ENCODE measurements at places on chromosomes 7 and 10. TPM values are rescaled to one million over a fixed set of nuclear protein-coding genes. Genes with fewer than 3 reads are reported as not detected.

The GPR26 gene
- total RNA-seq = not detected

GRCh38 chr7:128811631-128812430 lies 18.4 kb upstream of the FLNC start:
- H3K4me1 ChIP-seq = peaks cover 12% of the 10 kb centered on the region
- no peak overlapping the region for H3K27ac ChIP-seq
- peaks cover 8% of the 10 kb centered on the region for H3K36me3 ChIP-seq

The TMEM72 gene
- not detected for total RNA-seq

DNA sequence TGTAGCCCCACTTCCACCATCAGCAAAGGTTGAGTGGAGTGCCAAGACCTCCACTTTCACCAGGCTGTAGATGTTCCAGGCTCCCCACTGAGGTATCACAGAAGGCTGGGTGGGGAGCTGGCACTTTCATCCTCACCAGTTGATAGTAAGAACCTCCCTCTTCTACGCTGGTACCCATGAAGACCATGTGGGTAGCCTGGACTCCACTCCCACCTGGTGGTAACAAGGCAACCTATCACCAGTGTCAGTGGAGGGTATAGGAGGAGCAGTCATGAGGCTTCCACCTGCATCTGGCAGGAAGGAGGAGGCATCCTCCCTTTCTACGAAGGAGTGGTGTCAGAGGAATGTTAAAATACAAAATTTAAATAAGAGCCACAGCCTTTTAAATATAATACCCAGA lies 4.4 kb downstream of the SMIM30 start:
- H3K4me1 ChIP-seq = no peaks in the 10 kb centered on the region

- peaks cover 3% of the 10 kb centered on the region for H3K4me1 ChIP-seq
- DNase-seq = no peak
- H3K4me3 ChIP-seq = no peak overlapping the region
- H3K36me3 ChIP-seq = no peaks in the 10 kb centered on the region
- no peak overlapping the region for H3K27ac ChIP-seq
Observed at GRCh38 chr7:34320412-34320811, 337.6 kb upstream of the NPSR1 start.

The TMEM26 gene
- not detected for total RNA-seq

- H3K36me3 ChIP-seq = no peaks in the 10 kb centered on the region
- no peak overlapping the region for H3K4me3 ChIP-seq
- DNase-seq = peak; percentile 77
Observed at GRCh38 chr10:77251297-77252013, 386.2 kb downstream of the KCNMA1 start.

The COL13A1 gene
- 15.3 TPM for total RNA-seq

- H3K4me3 ChIP-seq = no peak overlapping the region
- H3K27me3 ChIP-seq = no peaks in the 10 kb centered on the region
- H3K36me3 ChIP-seq = no peaks in the 10 kb centered on the region
- no peaks in the 10 kb centered on the region for H3K4me1 ChIP-seq
- no peak overlapping the region for H3K27ac ChIP-seq
- DNase-seq = no peak
Observed at GRCh38 chr7:114791771-114792170, 130.1 kb upstream of the MDFIC start.

GRCh38 chr10:32953277-32953927 lies 4.6 kb downstream of the ITGB1 start:
- H3K27ac ChIP-seq = no peak overlapping the region
- H3K36me3 ChIP-seq = no peaks in the 10 kb centered on the region
- DNase-seq = no peak
- no peak overlapping the region for H3K4me3 ChIP-seq
- peaks cover 20% of the 10 kb centered on the region for H3K4me1 ChIP-seq

DNA sequence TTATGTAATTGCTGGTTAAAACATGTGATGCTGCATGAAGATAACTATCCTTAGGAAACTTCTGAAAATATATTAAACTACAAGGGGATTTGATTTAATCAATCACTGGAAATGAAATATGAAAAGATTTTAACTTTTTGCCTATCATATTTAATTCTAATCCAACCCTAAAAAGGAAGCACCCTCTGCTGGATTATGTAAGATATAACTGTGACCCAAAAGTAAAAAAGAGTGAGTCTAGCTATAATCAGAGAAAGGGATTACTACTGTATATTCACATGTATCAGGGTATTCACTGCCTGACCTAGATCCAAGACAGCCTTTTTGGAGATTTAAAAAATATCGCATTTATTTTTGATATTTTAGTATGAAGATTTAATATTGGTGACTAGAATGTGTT lies 295.5 kb downstream of the MDFIC start:
- H3K27ac ChIP-seq = no peak overlapping the region
- H3K36me3 ChIP-seq = no peaks in the 10 kb centered on the region
- DNase-seq = no peak
- no peaks in the 10 kb centered on the region for H3K4me1 ChIP-seq
- peaks cover 11% of the 10 kb centered on the region for H3K27me3 ChIP-seq
- H3K4me3 ChIP-seq = no peak overlapping the region

The FAM131B gene
- 5.4 TPM for total RNA-seq

The CLIP2 gene
- 44.3 TPM for total RNA-seq

The TLX1 gene
- total RNA-seq = not detected

The MNX1 gene
- 21.6 TPM for total RNA-seq

GRCh38 chr7:18829858-18830285 lies 287.6 kb downstream of the TWIST1 start:
- no peak overlapping the region for H3K4me3 ChIP-seq
- H3K27ac ChIP-seq = no peak overlapping the region
- no peaks in the 10 kb centered on the region for H3K27me3 ChIP-seq
- DNase-seq = no peak
- H3K36me3 ChIP-seq = no peaks in the 10 kb centered on the region

GRCh38 chr7:150378115-150378852 lies 846 bp upstream of the ZNF775 start:
- H3K27me3 ChIP-seq = no peaks in the 10 kb centered on the region
- DNase-seq = peak; percentile 97
- H3K36me3 ChIP-seq = peaks cover 10% of the 10 kb centered on the region
- H3K4me1 ChIP-seq = peaks cover 20% of the 10 kb centered on the region
- H3K4me3 ChIP-seq = peak overlapping the region; percentile 92
- H3K27ac ChIP-seq = peak overlapping the region; percentile 99

The SORBS1 gene
- 17.9 TPM for total RNA-seq

DNA sequence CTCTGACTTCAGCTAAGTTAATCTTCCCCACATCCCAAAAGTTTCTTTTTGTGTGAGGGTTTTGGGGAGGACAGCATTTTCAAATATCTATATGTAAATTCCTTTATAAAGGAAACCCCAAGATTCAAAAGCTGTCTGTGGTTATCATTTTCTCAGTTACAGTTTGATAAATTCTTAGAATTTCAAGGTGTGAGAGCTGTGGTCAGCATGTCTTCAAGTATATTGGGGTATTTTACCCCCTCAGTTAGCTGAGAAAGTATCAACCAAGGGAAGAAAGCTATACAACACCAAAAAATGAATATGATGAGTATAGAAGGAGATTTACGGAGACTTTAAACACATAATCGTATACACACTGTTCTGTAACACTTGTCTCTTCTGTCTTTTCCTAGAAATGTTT lies 109.2 kb downstream of the SND1 start:
- H3K27ac ChIP-seq = no peak overlapping the region
- H3K4me1 ChIP-seq = peaks cover 4% of the 10 kb centered on the region
- H3K36me3 ChIP-seq = peaks cover 14% of the 10 kb centered on the region
- H3K4me3 ChIP-seq = no peak overlapping the region
- H3K27me3 ChIP-seq = no peaks in the 10 kb centered on the region
- no peak for DNase-seq

The MMD2 gene
- not detected for total RNA-seq

DNA sequence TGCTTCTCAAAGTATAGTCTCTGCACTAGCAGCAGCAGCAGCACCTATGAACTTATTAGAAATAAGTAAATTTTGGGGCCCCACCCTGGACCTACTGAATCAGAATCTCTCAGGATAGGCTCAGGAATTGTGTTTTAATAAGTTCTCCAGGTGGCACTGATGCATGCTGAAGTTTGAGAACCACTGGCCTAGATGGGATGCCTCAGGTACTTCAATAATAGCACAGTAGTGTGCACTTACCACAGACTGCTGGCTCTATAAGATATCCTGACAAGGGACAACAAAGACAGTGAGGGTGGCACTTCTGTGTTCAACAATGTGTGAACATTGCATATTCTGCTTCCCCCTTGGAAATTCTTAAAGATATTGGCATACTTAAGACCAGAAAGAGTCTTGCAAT lies 64.7 kb upstream of the HABP2 start:
- DNase-seq = no peak
- no peaks in the 10 kb centered on the region for H3K36me3 ChIP-seq
- H3K27me3 ChIP-seq = peaks cover 10% of the 10 kb centered on the region
- no peak overlapping the region for H3K27ac ChIP-seq
- no peak overlapping the region for H3K4me3 ChIP-seq
- no peaks in the 10 kb centered on the region for H3K4me1 ChIP-seq

The TRDMT1 gene
- 10.9 TPM for total RNA-seq

DNA sequence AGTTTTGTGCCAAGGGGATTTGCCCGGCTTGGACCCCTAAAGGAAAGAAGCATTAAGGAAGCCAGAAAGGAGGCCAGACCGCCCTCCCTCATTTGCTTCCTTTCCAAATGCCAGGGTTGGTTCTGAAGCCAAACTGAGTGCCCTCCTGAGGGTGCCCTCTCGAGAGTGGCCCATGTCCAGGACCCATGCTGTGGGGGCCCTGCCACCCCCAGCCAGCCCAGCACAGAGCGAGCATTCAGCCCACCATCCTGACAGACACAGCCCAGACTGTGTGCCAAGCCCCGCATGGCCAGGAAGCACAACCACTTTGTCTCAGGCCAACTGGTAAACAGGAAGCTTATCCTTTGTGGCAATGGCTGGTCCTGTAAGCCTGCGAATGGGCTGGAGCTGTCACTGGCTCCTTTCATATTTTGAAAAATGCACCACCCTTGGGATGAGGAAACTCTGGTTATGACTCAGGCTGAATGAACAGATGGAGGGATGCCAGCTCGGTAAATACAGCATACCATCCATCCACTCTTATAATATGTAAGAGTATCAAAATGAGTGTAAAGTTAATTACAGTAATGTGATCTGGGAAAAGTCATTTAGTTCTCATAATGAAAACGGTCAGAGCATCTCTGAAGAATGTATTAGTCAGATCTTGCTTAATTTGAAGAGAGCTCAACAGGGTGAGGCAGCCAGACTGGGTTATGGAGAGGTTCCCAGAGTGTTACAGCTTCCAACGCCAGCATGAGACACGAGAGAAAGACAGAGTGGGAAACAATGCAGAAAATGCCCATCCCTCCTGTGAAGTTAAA lies 65.0 kb downstream of the STK17A start:
- H3K36me3 ChIP-seq = peaks cover 31% of the 10 kb centered on the region
- no peak overlapping the region for H3K4me3 ChIP-seq
- H3K4me1 ChIP-seq = peaks cover 7% of the 10 kb centered on the region
- no peaks in the 10 kb centered on the region for H3K27me3 ChIP-seq
- H3K27ac ChIP-seq = peak overlapping the region; percentile 95

DNA sequence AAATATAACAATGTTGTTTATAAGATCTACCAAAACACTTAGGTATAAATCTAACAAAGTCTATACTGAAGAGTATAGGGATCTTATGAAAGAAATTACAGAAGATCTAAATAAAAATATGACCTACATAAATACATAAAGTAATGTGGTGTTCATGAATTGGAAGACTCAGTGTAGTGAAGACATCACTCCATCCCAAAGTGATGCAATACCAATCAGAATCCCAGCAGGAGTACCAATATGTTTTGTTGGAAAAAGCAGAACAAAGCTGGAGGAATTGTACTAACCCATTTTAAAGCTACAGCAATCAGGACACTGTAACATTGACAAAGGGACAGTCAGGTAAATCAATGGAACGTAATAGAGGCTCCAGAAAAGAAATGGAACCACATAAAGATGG lies 76.4 kb downstream of the CCSER2 start:
- no peak overlapping the region for H3K27ac ChIP-seq
- no peaks in the 10 kb centered on the region for H3K4me1 ChIP-seq
- no peaks in the 10 kb centered on the region for H3K27me3 ChIP-seq
- no peak overlapping the region for H3K4me3 ChIP-seq
- peaks cover 24% of the 10 kb centered on the region for H3K36me3 ChIP-seq
- DNase-seq = no peak

GRCh38 chr10:63758080-63758479 lies 236.9 kb downstream of the REEP3 start:
- DNase-seq = no peak
- no peaks in the 10 kb centered on the region for H3K27me3 ChIP-seq
- no peaks in the 10 kb centered on the region for H3K4me1 ChIP-seq
- no peak overlapping the region for H3K4me3 ChIP-seq
- no peaks in the 10 kb centered on the region for H3K36me3 ChIP-seq

The RASA4 gene
- 47.0 TPM for total RNA-seq

The GBX1 gene
- total RNA-seq = not detected

- H3K27me3 ChIP-seq = no peaks in the 10 kb centered on the region
- peaks cover 1% of the 10 kb centered on the region for H3K4me1 ChIP-seq
- H3K4me3 ChIP-seq = no peak overlapping the region
Observed at GRCh38 chr10:49750546-49750945, 11.6 kb downstream of the OGDHL start.

DNA sequence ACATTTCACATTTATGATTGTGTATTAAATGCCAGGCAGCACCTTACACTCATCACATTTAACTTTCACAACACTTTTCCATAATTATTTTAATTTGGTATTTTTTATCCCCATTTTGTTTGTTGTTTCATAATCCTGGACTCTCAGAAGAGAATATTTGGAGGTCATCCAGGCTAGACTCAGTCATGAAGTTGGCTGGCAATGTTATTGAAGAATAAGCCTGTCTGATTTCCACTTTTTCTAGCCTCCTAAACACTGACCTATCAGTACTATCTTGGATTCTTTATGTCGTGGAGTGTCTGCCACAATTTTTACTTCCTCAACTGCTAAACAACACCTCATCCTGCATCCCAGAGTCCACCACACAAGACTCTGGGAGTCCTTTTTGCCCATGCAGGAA lies 372.3 kb upstream of the NRP1 start:
- H3K4me3 ChIP-seq = no peak overlapping the region
- no peak for DNase-seq
- H3K27me3 ChIP-seq = no peaks in the 10 kb centered on the region
- no peaks in the 10 kb centered on the region for H3K36me3 ChIP-seq
- H3K4me1 ChIP-seq = no peaks in the 10 kb centered on the region

GRCh38 chr7:80434047-80434446 lies 77.8 kb downstream of the GNAT3 start:
- DNase-seq = no peak
- H3K36me3 ChIP-seq = no peaks in the 10 kb centered on the region

DNA sequence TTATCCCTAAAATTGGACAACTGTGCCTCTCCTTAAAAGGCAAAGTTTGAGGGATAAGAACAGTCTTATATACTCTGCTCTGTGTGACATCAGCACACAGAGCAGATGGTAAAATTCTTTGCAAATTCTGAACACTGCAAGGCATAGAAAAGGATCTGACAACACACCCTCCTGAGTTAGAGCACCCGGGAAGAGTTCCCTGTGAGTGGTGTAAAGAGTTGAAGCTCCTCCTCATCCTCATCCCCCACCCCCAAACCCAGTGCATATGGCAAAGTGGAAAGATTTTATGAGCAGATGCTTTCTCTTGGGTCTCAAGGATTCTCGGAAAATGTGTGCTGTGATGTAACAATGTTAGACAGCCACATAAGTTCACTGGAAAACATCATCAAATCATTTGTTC lies 40.0 kb upstream of the DGKI start:
- peaks cover 81% of the 10 kb centered on the region for H3K36me3 ChIP-seq
- no peaks in the 10 kb centered on the region for H3K4me1 ChIP-seq
- H3K4me3 ChIP-seq = no peak overlapping the region
- H3K27ac ChIP-seq = no peak overlapping the region

The HOXA10 gene
- total RNA-seq = not detected

The PRKCQ gene
- total RNA-seq = 21.0 TPM

- no peaks in the 10 kb centered on the region for H3K36me3 ChIP-seq
- no peak for DNase-seq
- H3K27ac ChIP-seq = no peak overlapping the region
- no peaks in the 10 kb centered on the region for H3K4me1 ChIP-seq
- no peak overlapping the region for H3K4me3 ChIP-seq
Observed at GRCh38 chr10:12259988-12260387, 64.0 kb downstream of the CDC123 start.

The LRIT1 gene
- total RNA-seq = 0.11 TPM
